Daoy (cell line): ENCODE measurements at places on chromosomes 11 and 22. TPM values are rescaled to one million over a fixed set of nuclear protein-coding genes. Genes with fewer than 3 reads are reported as not detected.

DNA sequence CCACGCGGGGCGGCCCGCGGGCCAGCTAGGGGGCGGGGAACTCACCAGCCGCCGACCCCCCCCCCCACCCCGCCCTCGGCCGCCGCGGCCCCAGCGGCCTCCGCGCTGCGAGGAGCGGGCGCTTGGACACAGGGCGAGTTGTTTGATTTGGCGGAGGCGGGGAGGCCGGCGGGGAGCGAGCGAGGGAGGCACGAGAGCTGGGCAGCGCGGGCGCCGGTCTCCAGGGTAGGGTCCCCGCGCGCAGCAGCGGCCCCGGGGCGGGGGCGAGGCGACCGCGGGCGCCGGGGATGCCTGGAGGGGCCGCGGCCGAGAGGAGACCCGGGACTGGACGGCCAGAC lies 64.4 kb downstream of the NAV2 start:
- DNase-seq: peak; percentile 32

Gene TRIM49D2
- total RNA-seq: not detected in 2 replicates

Gene EMID1
- total RNA-seq: 1.3 and 9.0 TPM in 2 replicates

Gene BTBD18
- total RNA-seq: not detected in 2 replicates
